ENCODE measurements at places on chromosomes 2 and 18.
A peak's percentile ranks its signal among the peaks of the same experiment; 100 is the strongest.

- H3K4me1 ChIP-seq = peaks cover 6% of the 10 kb centered on the region
- no peaks in the 10 kb centered on the region for H3K36me3 ChIP-seq
- no peak overlapping the region for H3K4me3 ChIP-seq
- peak; percentile 27 for DNase-seq
Observed at GRCh38 chr2:4992226-4992625, 700.0 kb upstream of the SOX11 start.

DNA sequence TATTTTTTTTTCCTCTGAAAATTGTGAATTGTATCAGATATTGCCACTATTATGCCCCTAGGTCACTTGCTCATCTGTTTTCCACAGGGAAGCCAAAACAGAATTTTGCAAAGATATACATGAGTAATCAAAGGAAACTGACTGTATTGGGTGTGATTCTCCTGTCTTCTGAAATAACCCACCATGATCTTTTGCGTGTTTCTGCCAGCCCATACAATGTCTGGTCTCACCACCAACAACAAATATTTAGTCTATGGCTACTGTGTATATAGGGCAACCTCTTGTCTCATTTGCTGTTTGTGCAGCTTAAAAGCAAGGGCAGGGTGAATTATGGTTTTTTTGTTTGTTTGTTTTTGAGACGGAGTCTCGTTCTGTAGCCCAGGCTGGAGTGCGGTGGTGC, 26.5 kb downstream of the EPAS1 start:
- peaks cover 10% of the 10 kb centered on the region for H3K36me3 ChIP-seq
- H3K4me3 ChIP-seq = no peak overlapping the region
- peak overlapping the region; percentile 91 for H3K27ac ChIP-seq

GRCh38 chr2:80292474-80292873, 12.1 kb downstream of the LRRTM1 start:
- H3K4me3 ChIP-seq = no peak overlapping the region
- H3K27me3 ChIP-seq = no peaks in the 10 kb centered on the region
- no peak for DNase-seq
- H3K36me3 ChIP-seq = no peaks in the 10 kb centered on the region
- no peaks in the 10 kb centered on the region for H3K4me1 ChIP-seq
- H3K27ac ChIP-seq = no peak overlapping the region

DNA sequence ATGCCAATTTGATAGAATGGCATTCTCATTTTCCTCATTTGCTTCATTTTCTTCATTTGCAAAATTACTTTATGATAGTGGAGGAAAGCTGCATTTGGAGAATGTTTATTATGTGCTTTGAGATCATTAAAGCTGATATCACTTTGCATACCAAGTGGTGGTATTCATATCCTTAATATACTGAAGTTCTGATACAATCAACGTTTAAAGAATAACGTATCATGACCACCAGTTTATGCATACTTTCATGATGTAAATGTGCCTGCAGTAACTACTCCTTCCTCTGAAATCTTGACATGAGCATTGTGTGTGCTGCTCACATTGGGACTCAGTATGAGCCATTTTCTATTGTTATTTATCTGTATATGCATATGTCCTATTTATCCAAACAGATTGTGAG, 302.1 kb downstream of the ARHGAP15 start:
- no peaks in the 10 kb centered on the region for H3K27me3 ChIP-seq
- no peak overlapping the region for H3K27ac ChIP-seq
- no peak for DNase-seq

DNA sequence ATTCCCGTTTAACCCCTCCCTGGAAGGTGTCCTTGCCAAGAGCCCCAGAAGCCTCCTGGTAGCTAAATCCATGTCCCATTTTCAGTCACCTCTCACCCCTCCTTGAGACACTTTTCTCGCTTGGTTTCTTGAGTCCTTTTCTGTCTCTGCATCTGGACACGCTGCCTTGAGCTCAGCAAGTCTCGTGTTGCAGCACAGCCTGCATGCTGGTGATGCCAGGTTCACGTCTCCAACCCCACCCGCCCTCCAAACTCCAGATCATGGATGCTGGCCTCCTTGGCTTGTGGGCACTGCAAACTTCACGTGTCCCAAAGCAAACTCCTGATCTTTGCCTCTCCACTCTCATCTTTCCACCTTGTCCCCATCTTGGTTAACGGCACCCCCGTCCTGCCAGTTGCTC, 39.3 kb downstream of the CENPO start:
- no peak overlapping the region for H3K4me3 ChIP-seq
- H3K4me1 ChIP-seq = no peaks in the 10 kb centered on the region
- no peak for DNase-seq

GRCh38 chr2:49028101-49028500, 126.2 kb downstream of the FSHR start:
- no peak for DNase-seq
- no peaks in the 10 kb centered on the region for H3K36me3 ChIP-seq
- no peaks in the 10 kb centered on the region for H3K4me1 ChIP-seq
- H3K27me3 ChIP-seq = no peaks in the 10 kb centered on the region

- no peak overlapping the region for H3K27ac ChIP-seq
- no peaks in the 10 kb centered on the region for H3K4me1 ChIP-seq
- H3K36me3 ChIP-seq = no peaks in the 10 kb centered on the region
- DNase-seq = no peak
Observed at GRCh38 chr2:193885419-193885818, 1690.7 kb upstream of the TMEFF2 start.

DNA sequence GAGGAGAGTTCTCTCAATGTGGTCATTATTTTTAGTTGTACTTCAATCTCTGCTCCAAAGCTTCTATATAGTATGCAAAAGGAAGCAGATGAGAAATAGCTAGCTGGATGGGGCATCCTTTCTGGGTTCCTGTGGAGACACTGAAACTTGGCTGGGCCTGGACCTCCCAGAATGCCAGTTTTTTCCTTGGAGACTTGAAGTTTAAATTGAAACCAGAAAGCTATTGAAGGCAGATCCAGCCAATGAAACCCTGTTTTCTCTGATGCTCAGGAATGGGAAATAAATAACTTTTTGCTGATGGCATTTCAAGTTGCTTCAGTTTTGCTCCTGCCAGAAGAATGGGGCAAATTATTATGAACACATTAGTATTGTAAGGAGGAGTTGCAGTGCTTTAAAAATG, 2.9 kb downstream of the SETBP1 start:
- no peaks in the 10 kb centered on the region for H3K27me3 ChIP-seq
- H3K4me1 ChIP-seq = peaks cover 6% of the 10 kb centered on the region
- no peak overlapping the region for H3K27ac ChIP-seq
- no peak overlapping the region for H3K4me3 ChIP-seq

DNA sequence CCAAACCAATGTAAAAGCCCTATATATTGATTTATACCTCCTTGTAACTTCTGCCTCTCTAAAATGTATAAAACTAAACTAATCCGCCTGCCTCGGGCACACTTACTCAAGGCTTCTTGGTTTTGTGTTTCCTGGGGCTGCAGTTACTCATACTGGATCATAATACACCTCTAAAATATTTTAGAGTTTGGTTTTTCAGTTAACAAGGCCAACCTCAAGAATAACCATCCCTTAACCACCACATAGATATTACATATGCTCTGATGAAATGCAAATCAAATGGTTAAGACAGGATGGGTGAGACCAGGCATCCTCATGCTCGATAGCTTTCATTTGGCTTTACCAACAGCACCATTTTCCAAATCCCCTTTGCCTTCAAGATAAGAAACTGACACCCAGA, 46.4 kb downstream of the UXS1 start:
- peaks cover 28% of the 10 kb centered on the region for H3K36me3 ChIP-seq
- H3K4me3 ChIP-seq = no peak overlapping the region
- H3K27me3 ChIP-seq = no peaks in the 10 kb centered on the region
- no peak overlapping the region for H3K27ac ChIP-seq

- peaks cover 9% of the 10 kb centered on the region for H3K4me1 ChIP-seq
- H3K36me3 ChIP-seq = peaks cover 22% of the 10 kb centered on the region
Observed at GRCh38 chr2:102166189-102166845, 20.5 kb upstream of the IL1RL2 start.

GRCh38 chr2:151459358-151459757, 49.7 kb downstream of the RIF1 start:
- H3K4me3 ChIP-seq = no peak overlapping the region
- no peak for DNase-seq
- no peaks in the 10 kb centered on the region for H3K27me3 ChIP-seq

DNA sequence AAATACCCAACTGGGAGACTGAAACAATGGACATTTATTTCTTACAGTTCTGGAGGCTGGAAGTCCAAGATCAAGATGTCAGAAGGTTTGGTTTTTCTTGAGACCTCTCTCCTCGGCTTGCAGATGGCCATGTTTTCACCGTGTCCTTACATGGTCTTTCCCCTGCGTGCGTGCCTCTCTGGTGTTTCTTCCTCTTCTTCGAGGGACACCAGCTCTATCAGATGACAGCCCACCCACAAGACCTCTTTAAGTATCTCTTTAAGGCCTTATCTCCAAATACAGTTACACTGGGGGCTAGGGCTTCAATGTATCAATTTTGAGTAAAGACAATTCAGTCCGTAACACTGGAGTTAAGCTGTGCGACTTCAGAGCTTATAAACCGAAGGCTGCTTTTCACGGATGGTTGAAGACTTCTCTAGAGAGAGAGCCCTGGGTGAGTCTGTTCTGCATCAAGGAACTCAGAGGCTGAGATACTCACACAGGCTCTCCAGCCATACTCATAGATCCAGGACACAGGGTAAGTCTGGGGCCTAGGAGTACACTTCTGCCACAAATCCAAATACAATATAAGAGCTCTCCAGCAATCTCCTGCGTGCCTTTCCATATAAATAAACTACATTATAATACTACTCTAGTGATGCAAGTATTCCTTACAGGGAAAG, 339.9 kb upstream of the PKDCC start:
- DNase-seq = no peak
- no peak overlapping the region for H3K4me3 ChIP-seq
- no peak overlapping the region for H3K27ac ChIP-seq
- peaks cover 18% of the 10 kb centered on the region for H3K4me1 ChIP-seq

- no peaks in the 10 kb centered on the region for H3K36me3 ChIP-seq
- DNase-seq = no peak
- no peak overlapping the region for H3K27ac ChIP-seq
- H3K4me3 ChIP-seq = no peak overlapping the region
- H3K27me3 ChIP-seq = no peaks in the 10 kb centered on the region
Observed at GRCh38 chr18:23265682-23266399, 130.6 kb downstream of the CABLES1 start.

Measured in MCF 10A (cell line).